ENCODE measurements at places on chromosomes 6 and 20.

DNA sequence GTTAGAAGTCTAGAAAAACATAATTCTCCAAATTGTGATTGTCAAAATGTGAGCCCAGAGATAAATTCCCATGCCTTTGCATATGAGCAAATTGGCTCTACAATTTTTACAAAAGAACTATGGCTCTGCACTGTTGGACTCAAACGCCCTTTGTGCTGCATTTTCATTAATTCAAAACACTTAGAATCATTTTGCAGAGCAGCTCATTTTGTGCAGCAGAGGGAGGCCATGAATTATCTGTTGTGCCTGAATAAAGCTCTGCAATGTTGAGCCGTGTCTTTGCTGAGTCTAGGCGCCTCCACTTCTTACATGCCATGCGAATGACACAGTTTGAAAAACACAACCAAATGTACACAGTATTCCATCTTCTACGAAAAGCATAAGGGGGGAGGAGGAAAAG lies 230.2 kb downstream of the PRKN start:
- DNase-seq, result no peak

GRCh38 chr6:31727717-31728671 lies 1.1 kb downstream of the DDAH2 start:
- no peak for DNase-seq

- no peak for DNase-seq
Observed at GRCh38 chr20:15812696-15813095, 760.6 kb downstream of the KIF16B start.

GRCh38 chr6:142213402-142213801 lies 66.3 kb downstream of the VTA1 start:
- DNase-seq, result no peak

DNA sequence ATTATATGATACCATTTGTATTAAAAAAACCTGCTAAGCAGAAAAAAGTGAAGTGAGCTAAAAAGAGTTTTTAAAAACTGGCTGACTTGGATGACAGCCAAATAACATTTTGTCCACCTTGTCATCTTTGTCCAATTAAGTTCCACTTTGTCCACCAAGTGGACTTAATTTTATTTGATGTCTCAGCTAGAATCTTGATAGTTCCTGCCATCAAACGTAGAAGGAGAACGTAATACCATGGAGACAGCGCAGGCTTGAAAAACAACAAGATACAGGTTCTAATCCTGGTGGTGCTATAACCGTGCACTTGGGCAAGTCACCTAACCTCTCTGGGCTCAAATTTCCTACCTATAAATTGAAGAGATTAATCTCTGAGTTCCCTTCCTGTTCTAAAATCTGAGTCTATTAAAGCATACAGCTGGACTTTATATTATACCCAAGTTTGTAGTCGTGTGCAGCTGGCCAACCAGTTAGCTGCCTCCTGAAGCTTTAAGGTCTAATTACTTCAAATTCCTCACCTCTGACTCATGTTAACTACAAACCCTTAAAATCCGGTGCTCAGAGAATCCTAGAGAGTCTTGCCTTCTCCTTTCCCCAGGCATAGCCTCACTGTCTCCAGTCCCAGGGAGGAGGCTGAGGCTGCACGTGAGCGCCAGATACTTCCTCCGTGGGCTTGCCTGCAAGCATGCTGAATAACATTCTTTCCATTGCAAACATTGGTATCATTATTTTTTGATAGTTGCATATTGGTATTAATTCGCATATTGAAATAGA lies 16.8 kb downstream of the TMEM244 start:
- peak; percentile 34 for DNase-seq

DNA sequence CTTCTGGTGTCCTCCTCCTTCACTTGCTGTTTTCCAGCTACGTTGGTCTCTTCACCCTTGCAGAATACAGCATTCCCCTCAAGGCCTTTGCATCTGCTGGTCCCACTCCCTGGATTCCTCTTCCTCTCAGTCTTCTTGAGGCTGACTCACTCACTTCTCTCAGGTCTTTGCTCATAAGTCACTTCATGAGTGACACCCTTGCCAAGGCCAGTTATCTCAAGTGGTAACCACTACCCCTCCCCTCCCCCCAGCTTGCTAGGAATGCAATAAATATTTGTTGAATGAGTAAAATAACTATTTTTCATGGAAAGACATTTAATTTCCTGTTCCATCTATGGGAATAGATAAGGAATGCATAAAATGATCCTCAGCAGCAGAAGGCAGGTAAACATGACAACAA lies 131.7 kb downstream of the PLCB4 start:
- peak; percentile 51 for DNase-seq

DNA sequence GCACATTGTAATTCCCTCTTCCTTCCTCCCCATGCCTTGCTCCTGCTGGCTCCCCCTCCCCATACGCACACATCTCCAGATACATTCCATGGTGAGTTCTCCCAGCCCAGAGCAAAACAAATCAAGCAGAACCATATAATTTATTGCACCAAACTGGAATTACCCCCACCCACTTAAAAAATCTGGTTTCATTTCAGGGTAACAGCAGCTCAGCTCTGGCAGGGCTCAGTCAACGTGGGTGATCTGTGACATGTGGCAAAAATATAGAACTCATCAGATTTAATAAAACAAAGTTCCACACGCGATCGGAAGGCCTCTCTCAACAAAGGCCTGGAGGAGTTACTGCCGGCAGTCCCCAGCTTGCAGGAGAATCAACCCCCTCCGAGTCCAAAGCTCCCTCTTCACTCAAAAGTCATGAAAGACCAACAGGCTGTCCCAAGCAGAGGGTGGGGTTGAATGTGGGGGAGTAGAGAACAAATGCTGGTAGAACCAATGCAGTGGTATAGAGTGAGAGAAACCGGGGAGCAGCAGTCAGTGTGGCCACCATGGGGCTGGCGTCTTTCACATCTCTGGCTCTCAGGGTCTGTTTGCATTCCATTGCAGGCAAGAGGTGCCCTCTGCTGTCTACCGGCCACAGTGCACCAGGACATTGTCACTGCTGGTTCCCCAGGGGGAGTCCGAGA lies 323.3 kb upstream of the NT5E start:
- DNase-seq, result peak; percentile 72

DNA sequence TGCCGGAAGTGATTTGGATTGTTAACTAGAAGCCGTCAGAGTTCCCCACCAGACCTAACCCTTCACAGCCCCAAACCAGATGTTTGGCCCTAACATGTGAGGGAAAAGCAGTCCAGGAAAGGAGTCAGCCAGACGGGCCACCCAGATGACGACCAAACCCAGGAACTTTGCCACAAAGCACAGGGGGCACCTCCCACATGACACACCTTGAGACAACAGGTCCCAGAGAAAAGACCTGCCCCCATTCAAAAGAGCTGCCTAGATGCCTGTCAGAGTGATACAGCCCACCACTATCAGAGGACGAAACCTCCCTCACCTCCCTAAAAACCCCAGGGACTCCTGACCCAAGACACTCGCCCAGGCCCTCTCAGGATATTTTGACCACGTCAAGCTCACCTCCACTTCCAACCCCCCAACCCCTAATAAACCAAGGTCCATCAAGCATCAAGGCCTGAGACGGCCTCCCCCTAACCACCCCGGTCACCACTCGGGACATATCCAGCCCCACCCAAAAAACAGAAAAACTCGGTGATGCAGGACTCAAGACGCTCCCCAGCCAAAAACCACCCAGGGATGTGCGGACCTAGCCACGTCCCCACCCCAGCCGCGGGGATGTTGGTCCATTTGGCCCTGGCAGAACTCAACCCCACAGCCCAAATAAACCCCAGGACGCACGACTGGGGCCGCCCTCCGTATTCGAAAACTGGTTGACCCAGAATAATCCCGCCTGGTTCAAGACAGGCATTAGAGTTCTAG lies 662 bp downstream of the ZNF343 start:
- DNase-seq, result peak; percentile 68

GRCh38 chr6:112036088-112036637 lies 17.7 kb upstream of the CCN6 start:
- DNase-seq, result no peak

DNA sequence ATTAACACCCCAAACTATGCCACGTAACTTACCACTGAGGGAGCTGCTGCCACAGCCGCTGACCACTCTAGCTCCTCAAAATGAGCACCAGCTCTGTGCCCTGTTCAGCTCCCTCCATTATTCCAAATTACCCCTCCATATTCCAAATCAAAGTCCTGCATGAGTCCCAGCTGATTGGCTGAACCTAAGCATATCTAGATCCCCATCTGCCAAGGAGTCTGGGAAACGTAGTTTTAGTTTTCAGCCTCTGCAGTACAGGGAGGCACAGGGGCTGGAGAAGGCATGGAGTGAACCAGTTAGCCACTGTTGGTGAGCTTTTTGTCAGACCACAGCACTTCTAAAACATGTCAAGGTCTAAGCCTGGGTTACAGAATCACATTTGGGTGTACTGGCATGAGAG lies 15.9 kb downstream of the UNC5CL start:
- no peak for DNase-seq

- peak; percentile 95 for DNase-seq
Observed at GRCh38 chr6:35370124-35370741, 27.9 kb downstream of the PPARD start.

DNA sequence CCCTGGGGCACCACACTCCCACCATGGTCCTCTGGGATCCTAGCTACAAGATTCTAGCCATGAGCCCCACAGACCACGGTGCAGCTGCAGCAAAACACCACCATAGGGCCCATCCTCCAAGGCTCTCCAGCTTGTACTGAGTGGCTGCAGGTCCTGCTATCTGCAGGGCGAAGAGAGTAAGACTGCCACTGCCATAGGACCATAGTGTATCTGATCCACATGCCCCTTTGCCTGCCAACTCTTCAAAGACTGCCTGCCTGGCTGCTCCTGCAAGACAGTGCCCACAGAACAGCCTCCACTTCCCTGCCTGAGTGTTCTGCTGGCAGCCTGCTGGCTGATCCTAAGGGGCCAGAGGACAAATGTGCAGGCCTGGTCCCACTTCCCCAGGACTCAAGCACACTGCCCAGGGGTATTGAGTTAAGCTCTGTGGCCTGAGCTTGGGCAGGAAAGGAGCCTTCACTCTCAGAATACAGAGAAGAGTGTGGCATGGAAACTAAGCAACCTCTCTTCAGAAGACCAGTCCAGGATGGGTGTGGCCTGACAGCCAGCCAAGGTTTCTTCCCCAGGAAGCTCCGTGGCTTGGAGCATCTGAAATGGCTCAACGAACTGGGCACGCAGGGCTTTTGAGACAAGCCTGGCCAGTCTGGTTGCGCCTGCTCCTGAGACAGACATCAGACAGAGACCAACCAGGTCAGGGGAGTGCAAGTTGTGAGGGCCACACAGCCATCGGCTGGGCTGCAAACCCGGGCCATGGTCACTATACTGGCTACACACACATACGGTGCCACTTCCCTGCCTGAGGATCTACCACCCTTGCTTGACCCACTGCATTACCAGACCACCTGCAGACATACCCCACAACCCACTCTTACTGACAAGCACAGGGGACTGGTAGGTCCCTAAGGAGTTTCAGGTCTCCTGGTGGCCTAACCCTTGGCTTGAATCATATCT lies 54.5 kb downstream of the RNGTT start:
- peak; percentile 5 for DNase-seq

GRCh38 chr6:42222448-42222847 lies 4.8 kb upstream of the MRPS10 start:
- DNase-seq, result no peak

- no peak for DNase-seq
Observed at GRCh38 chr20:7085467-7085866, 318.0 kb downstream of the BMP2 start.

DNA sequence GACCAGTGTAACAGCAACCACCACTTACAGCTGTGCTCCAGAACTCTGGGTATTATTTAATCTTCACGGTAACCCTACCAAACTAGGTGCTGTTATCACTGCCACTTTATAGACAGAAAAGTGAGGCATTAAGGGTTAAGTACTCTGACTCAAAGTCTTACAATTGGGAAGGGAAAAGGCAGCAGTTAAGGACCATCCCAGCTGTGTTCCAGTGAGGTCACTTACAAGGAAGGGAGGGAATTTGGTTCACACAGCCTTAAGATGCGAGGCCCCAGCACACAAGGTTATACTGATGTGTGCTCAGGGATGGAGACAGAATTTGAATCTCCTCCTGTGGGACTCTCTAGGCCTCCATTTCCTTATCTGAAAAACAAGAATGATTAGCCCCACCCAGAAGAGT lies 46.7 kb downstream of the TRERF1 start:
- DNase-seq, result peak; percentile 27

DNA sequence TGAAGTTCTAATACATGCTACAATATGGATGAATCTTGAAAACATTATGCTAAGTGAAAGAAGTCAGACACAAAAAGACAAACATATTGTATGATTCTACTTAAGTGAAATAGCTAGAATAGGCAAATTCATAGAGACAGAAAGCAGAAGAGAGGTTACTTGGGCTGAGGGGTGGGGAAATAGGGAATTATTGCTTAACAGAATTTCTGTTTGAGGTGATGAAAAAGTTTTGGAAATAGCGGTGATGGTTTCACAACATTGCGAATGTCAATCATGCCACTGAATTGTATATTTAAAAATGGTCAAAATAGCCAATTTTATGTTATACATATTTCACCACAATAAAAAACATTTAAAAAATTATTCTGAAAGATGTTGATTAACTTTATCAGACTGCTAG lies 6.1 kb downstream of the SLC26A8 start:
- DNase-seq, result no peak

- DNase-seq, result no peak
Observed at GRCh38 chr6:34979218-34979617, 90.2 kb downstream of the ANKS1A start.

GRCh38 chr6:31681135-31681671 lies 336 bp upstream of the LY6G5C start:
- peak; percentile 80 for DNase-seq

DNA sequence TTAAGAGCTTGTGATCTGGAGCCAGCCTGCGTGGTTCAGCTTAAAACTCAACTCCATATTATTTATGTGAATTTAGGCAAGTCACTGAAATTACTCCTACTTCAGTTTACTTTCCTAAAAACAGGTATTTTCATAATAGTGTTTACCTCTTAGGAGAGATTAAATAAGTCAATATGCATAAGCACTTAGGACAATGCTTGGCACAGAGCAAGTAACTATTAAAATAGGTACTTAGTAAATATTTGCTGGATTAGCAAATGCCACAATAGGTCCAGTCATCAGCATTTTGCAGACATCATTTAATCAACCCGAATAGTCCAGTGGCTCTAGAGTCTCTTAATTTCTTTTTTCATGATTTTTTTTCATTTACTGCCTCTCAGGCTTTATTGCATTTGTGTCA lies 78.6 kb upstream of the PTPRK start:
- no peak for DNase-seq

GRCh38 chr6:11366183-11366933 lies 133.9 kb upstream of the NEDD9 start:
- no peak for DNase-seq

DNA sequence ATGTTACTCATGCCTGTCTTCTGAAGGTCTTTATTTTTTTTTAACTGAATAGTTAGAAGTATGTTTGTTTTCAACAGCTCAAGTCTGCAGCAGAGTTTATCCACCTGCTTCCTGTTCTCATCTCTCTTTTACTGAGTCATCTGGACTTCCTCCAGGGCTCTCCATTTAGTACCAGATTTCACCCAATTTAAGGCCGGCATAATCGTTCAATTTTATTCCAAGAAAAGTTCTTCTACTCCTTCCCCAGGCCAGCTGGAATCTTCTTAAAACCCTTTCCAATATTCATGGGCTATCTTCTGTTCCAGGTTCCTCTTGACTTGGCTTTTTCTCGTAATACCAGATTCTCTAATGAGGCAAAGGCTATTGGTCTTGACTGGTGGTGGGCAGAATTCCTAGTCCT lies 79.0 kb upstream of the LAMA2 start:
- no peak for DNase-seq

Data from GM03348 (cell line).